Esophagus mucosa (tissue), 1 donor: ENCODE measurements at places on chromosomes 3 and 15. TPM values are rescaled to one million over a fixed set of nuclear protein-coding genes. Genes with fewer than 3 reads are reported as not detected.

The A4GNT gene
- not detected for total RNA-seq

DNA sequence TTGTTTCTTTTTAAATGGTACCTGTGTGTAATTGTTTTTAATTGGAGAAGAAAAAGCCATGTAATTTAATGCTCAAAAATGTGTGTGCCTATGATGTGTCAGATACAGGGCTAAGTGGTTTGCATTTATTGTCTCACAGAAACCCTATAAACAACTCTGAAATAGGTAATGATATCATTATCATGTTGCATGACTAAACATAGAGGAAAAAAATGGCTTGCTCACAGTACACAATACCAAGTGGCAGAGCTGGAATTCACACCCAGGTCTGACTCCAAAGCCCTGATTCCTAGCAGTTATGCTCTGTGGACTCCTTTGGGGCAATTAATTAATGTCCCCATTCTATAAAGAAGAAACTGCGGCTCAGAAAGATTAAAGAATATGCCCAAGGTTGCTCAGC, 237.4 kb upstream of the TRIM42 start:
- ATAC-seq, result peak; percentile 65

- no peak for ATAC-seq
Observed at GRCh38 chr15:32951736-32952464, 234.1 kb downstream of the GREM1 start.

- ATAC-seq, result no peak
Observed at GRCh38 chr3:26229801-26230200, 392.8 kb upstream of the LRRC3B start.

- ATAC-seq, result no peak
Observed at GRCh38 chr3:122931636-122932035, 95.9 kb downstream of the SEMA5B start.
